DND-41 (cell line): ENCODE measurements at places on chromosomes 7 and 10.

- no peak for DNase-seq
Observed at GRCh38 chr7:20316706-20317105, 14.0 kb upstream of the ITGB8 start.

- no peak for DNase-seq
Observed at GRCh38 chr10:52688899-52689298, 83.7 kb downstream of the MBL2 start.

GRCh38 chr10:106500041-106500924, 664.2 kb downstream of the SORCS1 start:
- DNase-seq: no peak

DNA sequence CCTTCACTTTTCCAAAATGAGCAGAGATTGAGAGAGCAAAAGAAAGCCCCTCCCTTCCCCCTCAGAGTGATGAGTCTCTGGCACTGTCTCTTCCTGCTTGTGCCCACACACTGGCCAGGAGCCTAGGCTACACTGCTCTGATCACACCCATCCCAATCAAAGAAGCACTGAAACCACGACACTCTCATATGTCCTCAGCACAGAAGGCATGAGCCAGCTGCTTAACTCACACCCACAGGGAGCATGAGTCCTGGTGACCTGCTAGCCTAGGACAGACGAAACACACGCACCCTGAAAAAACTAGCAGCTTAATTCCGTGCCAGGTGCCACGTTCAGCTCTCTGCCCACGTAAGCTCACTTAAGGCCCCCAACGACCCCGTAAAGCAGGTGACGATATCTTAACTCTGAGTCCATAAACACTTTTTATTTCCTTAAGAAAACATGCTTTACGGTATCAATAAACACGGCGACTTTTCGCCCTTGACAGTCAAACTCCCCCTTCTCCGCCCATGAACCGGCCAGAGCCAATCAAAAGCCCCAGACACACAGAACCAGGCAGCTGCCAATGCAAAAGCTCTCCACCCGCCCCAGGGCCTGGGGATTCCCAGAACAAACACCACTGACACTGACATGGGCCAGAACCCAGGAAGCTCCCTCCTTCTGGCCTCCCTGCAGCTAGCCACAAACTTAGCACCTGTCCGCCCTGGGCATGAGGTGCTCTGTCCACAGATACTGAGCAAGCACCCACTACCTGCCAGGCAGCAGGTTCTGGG, 69.0 kb downstream of the TNRC18 start:
- DNase-seq: no peak

DNA sequence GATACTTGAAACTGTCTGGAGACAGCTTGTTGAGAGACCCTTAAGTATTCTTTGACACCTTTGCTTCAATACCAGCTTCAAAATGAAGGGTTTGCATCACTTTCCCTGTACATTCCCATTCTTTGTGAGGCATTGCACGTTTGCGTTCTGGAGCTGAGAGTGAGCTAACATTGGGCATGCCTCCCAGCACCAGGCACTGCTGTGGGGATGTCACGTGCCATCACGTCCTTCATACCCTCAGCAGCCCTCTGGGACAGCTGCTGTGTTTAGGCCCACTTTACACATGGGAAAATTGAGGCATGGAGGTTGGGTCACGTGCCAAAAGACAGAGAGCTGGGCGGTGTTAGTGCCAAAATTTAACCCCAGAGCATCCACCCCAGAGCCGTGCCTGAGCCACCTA, 66.2 kb upstream of the INSYN2A start:
- DNase-seq: no peak

DNA sequence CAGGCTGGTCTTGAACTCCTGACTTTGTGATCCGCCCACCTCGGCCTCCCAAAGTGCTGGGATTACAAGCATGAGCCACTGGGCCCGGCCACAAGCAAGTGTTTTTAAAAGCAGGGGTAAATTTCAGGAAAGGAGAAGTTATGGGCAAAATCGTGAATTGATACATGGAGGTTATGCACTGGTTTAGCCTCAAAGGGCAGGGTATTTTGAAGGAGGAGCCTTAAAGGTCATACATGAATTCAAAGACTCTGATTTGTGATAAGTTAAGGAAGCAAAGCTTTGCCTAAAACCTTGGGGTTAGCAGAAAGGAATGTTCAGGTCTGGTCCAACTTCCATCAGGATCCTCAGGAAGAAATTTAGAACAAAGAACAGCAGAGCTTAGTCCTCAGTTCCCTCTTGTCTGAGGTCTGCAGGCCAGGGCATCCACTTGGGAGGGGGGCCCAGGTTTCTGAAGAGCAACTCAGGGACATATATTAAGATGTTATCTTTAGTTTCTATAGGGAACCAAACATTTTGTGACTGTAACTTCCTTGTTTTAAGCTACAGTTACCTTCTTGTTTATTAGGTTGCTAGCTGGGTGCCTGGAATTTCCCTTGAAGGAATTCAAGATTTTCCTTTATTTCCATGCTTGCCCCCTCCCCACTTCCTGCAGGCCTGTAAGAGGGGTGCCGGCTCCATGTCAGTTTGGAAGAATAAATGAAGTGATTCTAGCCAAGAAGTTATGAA, 2.8 kb upstream of the REPIN1 start:
- DNase-seq: peak; percentile 40

GRCh38 chr10:64506963-64507362, 985.8 kb downstream of the REEP3 start:
- no peak for DNase-seq

- DNase-seq: no peak
Observed at GRCh38 chr7:50321487-50322067, 17.1 kb downstream of the IKZF1 start.

- no peak for DNase-seq
Observed at GRCh38 chr7:49174396-49174795, 250.0 kb downstream of the CDC14C start.

DNA sequence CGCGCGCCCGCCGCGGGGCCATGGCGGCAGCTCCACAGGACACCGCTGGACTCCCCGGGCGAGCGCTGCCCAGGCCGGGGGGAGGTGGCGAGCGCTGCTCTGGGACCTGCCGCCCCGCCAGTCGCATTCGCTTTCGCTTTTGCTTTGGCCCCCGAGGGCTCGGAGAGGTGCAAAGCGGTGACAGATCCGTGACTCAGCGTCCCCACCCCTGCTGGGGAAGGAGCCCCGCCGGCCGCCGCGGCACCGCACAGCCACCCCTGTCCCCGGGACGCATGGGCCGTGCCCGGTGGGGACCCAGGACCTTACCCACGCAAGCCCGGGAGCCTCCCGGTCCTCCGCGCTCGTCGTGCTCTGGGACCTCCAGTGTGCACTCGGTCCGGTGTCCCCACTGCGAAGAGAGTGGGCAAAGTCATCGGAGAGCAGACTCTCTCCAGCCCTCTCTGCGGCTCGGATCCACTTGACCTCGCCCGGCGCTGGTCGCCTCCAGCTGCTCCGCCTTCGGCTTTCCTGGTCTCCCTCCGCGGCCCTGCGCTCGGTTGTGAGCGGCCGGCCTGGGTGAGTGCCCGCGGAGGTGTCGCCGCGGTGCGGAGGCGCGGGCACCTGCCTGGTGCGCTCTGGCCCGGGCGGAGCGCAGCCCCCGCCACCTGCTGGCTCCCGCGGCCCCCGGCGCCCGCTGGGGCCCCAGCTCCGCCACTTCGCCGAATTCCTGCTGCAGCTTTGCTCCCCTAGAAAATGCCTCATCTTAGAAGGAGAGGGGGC, at the start of gene IL15RA:
IL15RA (minus strand) TSS at position 73 of the 759 bp plus-strand sequence; CDS start at position 22, 51 bp downstream.
- peak; percentile 87 for DNase-seq

DNA sequence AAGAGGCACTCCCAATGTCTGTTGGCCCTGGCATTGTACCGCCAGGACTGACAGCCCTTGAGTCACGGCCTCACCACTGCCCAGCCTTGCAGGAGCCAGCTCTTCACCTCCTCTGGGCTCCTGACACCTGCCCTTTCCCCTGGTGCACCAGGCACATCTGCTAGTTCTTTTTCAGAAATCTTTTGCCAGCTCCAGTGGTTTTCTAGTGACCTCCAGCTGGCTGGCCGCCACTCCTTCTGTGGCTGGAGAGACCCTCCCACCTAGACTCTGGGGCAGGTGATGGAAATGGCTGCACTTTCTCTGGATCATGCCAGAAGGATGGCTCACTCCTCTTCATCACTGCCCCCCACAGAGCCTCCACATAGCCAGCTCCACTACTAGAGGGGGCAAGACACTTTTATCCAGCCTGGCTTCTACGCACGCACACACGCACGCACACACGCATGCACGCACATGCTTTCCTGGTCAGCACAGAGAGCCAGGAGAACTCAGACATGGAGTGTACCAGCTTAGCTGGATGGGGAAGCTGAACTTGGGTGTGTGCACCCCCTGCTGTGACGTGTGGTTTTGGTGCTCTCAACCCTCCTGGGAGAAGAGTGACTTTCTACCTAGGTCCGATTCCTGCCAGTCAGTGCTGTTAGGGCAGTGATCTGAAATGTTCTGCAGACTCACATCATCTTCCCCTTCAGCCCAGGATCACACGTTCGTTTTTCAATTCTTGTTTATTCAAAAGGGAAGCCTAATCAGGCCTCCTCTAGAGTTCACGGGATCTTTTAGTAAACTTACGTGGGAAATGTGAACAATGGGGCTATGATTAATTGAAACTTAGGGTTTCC, 222.0 kb downstream of the PRPF18 start:
- DNase-seq: no peak

- DNase-seq: no peak
Observed at GRCh38 chr10:123081896-123082295, 53.9 kb upstream of the HMX3 start.

GRCh38 chr7:152956006-152956405, 196.5 kb downstream of the ACTR3B start:
- DNase-seq: no peak

DNA sequence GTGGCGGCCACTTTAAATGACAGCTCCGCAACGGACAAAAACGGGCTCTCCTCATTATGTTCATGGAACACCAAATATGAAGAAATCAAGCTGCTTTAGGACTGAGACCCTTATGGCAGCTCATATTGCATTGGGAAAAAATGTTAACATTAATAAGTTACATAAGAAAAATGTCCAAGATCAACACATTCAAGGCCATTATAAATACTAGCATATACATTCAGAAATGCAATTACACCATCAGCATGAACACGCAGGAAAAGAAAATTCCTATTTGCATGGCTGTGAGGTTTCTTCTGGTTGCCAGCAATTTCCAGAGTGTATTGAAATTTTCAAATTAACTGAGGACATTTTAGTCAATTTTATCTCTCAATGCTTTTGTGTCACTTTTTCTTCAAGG, 374.1 kb upstream of the NRP1 start:
- DNase-seq: no peak

DNA sequence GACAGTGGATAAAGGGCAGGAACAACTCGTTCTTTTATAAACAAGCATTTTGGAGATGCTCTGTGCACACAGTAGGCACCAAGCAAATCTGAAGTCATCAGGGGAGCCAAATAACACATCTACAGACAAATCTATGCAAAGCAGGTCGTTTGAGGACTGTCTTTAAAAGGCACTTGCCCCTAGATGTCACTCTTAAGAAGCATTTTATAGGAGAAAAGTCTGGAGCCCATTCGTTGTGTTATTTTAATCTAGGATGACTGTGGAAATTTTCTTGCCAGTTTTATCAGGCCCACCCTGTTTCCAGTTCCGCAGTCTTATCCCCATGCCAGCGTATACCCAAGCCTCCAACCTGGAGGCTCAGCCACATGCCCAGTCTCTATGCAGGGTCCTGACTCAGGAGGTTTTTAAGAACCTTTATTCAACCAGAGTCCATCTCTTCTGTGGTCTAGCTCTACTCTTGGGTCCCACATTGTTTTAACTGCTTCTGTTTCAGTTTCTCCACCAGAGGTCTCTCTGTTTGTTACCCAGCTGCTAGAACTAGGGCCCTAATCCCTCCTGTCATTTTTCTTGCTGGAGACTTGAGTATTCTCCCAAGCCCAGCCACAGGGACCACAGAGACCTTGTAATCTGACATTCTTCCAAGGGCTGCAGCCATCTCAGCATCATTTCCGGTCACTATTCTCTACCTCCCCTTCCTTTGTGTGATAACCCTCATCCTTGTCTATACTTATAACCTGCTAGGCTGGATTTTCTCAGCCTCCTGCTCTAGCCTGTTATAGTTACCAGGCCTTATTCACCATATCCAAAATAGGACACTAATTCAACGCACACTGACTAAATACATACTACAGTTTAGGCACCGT, 26.7 kb downstream of the PIK3CG start:
- DNase-seq: no peak

DNA sequence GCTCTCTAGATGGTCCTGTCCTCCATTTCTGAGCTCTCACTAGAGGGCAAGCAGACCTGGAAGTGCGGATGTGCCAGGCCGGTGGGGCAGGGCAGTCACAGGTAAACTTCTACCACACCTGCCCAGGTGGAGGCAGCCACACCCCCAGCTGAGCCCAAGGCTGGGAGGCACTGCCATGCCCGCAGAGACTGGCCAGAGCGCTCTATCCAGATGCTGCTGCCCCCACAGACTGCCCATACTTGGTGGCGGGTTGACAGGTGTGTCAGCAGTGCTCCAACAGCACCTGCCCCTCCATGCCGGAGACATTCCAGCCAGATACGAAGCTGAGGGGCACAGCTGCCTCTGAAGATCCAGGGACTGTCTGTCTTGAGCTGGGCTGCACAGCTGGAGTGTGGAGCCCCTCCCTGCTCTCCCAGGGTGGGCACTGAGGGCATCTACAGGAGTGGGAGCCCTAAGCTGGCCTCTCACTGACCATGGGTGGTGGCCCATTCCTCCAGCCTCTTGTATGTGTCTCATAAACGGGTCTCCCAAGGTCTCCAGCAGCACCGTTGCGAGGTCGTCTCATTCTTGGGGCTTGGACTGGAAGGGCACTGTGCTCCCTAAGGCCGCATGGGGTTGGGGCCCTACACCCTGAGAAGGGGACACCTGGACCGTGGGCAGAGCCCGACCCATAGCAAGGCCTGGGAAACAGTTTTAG, 38.2 kb upstream of the PPIF start:
- no peak for DNase-seq

DNA sequence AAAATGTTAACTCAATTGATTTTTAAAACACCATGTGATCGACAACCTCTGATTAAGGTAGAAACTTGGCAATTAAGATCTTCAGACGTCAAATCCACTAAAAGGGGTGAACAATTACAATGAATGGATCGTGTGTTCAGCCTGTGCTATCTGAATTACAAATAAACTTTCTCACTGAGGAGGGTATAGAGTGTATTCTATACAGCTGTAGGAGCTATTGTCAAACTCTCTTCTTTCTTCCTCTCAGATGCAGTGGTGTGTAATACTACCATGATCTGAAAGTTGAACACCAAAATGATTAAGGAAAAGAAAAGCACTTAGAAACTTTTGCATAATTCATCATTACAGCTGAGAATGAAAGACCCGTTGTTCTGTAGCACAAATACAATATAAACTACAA, 32.2 kb upstream of the MACC1 start:
- no peak for DNase-seq

GRCh38 chr7:27688056-27688455, 25.4 kb upstream of the HIBADH start:
- no peak for DNase-seq
